ENCODE measurements at places on chromosomes 3 and 15.

DNA sequence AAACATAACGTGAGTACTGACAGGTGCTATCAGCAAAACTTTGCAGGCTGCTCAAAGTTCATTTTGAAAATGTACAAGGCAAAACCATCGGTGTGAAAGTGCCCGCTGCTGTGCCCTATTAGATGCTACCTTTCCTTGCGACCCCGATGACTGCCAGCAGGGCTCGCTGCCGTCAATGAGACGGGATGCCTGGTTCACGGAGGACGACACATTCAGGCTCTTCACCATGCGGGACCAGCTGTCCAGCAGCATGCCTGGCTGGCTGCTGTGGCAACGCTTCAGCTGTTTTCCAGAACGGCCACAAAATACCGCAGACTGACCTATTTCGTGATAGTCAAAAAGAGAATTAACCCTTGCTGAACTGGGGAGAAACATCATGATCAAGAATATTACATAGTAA is 92.7 kb upstream of the OCA2 start:
- peak; percentile 94 for DNase-seq

DNA sequence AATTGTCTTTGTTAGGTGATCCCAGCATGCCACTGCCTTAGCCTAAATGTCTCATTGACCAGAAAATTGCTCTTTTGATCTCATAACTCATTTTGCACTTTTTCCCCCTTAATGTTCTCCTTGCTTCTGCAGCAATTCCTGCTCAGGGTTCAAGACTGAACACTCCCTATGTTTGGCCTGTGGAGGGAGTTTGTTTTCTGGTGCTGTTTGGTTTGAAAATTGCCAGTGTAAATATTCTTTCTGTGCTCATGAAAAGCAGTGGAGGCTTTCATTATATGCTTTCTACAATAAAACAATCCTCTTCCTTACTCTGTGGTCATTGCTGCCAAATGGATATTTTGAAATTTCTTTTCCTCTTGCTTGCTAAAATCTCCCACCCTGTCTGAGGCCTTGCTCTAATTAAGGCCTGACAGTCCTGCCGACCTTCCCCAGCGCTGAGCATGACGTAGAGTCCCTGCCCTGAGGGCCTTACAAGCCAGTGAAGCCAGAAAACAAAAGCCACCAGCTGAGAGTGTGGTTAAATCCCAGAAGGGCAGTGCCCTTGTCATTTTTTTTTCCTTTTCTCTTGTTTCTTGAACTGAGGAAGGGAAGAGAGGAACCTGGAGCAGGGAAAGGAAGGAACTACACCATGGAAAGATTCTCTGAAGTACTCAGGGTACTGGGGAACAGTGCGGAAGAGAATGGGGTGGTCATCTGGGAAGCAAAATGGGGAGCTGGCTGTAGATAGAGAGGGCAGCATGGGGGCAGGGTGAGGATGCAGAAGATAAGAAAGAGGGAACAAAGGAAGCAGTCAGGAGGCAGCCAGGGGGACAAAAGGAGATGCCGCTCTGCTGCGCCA is 24.8 kb downstream of the ZBTB38 start:
- peak; percentile 35 for DNase-seq

- DNase-seq, result no peak
These were observed 97.1 kb downstream of the CD47 start for GRCh38 chr3:107993771-107994170.

GRCh38 chr15:76846782-76847181 is 58.4 kb downstream of the SCAPER start:
- DNase-seq, result no peak

DNA sequence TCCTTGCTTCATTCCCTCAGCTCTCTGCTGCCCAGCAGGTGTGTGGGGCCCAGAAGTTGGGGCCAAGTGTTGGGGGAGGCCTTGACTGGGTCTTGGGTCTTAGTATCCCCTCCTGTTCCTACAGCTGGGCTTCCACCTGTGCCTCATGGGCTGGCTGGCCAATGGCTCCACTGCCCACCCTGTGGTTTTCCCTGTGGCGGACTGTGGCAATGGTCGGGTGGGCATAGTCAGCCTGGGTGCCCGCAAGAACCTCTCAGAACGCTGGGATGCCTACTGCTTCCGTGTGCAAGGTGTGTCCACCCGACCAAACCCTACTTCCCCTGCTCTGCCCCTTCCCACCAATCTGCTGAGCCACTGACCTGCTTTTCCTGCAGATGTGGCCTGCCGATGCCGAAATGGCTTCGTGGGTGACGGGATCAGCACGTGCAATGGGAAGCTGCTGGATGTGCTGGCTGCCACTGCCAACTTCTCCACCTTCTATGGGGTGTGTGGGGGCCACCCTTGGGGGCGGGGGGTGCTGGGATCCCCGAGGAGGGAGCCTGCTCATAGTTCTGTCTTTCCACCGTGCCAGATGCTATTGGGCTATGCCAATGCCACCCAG is 10.9 kb downstream of the NT5DC2 start:
- no peak for DNase-seq

Measured in brain (organoid and tissue), 16 donors.